NCI-H2081 treated with DMSO at 0.1 percent for 48 hours (cell line): ENCODE measurements at places on chromosomes 16 and 17.
A peak's percentile ranks its signal among the peaks of the same experiment; 100 is the strongest.

DNA sequence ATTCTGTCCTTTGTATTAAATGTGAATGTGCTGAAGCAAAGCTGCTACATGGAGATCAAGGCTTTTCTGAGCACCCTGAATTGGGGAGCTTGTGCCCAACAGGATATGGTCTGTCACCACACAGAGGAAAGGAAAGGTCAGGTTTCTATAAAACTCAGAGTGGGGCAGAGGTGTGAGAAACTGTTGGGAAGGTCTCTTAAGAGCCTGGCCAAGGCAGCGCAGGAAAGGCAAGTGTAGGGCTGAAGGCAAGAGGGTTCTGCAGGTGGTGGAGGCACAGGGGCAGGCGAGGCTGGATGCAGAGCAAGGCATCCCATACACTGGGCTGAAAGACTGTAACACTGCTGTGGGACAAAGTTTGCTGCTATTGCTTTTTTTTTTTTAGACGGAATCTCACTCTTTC, 8.1 kb downstream of the COX6A2 start:
- DNase-seq: no peak

DNA sequence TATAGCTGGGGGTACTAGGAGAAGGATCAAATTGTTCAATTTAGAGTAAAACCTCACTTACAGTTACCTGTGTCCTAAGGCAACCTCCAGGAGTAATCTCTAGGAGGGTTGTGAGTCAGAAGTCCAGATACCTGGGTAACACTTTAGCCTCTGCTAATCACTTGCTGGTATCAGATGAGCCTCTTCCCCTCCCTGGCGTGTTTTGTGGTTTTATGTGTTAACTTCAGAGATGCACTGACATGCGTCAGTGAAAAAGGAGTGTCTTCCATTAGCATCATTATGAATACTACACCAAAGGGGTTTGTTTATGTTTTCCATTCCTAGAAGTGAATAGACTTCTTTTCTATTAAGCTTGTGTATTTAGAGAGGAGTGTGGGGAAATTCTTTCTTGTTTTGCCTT, 208.2 kb downstream of the FTO start:
- no peak for DNase-seq

DNA sequence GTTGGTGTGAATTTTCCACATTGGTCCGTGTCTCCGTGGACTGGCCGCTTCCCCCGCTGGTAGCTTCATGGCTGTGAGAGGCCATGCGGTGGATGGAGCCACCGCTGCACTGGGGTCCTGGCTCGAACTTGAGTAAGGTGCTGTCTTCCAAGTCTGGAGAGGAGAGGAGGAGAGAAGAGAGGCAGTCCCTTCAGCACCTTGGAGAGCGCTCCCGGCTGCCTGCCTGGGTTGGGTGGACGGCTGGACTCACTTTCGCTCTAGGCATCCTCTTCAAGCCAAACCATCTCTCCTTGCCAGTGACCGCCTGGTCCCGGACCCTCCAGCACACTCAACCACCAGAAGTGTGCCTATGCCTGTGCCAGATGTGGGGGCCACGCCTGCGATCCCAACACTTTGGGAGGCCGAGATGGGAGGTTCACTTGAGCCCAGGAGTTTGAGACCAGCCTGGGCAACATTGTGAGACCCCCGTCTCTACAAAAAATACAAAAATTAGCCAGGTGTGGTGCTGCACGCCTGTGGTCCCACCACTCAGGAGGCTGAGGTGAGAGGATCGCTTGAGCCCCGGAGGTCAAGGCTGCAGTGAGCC, 6.2 kb downstream of the JPH3 start:
- DNase-seq: no peak

DNA sequence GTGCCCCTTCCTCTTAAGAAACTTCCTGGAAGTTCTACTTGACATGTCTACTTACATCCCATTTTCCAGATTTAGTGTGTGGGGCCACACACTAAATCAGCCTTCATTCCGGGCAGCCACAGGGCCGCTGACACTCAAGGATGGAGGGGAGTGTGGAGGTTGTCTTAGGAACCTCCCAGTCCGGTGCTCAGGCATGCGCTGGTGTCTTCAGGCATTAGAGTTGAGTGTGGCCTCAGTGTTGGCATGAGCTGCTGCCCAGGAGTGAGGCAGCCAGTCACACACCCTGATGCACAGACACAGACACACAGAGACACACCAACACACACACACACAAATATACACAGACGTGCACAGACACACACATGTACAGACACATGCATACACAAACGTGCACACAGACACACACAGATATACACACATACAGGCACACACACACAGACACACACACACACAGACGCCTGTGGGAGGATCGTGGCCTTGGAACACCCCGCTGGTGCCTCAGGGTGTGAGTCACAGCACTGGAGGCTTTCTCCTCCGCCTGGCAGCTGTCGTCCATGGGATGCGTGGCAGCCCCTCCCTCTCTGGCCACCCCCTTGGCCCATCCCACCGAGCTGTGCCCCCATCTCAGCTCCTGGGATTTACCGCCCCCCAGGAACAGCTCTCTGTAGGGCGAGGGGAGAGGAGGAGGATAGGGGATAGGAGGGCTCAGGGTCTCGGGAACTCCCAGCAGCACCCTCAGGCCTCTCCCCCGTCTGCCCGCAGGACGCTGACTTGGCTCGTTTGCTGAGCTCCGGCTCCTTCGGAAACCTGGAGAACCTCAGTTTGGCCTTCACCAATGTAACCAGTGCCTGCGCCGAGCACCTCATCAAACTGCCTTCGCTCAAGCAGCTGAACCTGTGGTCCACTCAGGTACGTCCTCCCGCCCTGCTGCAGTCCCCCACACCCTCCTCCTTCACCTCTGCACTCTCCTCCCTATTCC, 75.6 kb upstream of the PLCG2 start:
- no peak for DNase-seq

- DNase-seq: no peak
These were observed 20.0 kb downstream of the ATP2A1 start for GRCh38 chr16:28898266-28898665.

GRCh38 chr17:79800325-79801155, 3.7 kb upstream of the CBX8 start:
- DNase-seq: no peak

- DNase-seq: no peak
These were observed 122.2 kb downstream of the IRX5 start for GRCh38 chr16:55052741-55053415.

DNA sequence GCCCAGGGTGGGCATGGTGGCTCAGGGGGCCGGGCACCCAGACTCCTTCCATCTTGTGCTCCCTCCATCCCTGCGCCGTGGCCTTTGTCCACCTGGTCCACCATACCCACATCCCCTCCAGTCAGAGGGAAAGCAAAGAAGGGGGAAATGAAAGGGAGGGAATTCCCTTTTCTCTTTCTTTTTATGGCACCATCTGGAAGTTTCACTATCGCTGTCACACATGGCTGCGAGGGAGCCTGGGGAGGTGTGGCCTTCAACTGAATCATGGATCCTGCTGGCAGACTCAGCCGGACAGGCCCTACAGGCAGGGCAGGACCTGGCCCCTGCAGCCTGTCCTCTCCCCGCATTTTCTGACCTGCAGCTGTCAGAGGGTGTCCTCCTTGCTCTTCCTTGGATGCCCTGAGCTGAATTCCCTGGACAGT, 6.2 kb downstream of the SLC12A3 start:
- DNase-seq: no peak

DNA sequence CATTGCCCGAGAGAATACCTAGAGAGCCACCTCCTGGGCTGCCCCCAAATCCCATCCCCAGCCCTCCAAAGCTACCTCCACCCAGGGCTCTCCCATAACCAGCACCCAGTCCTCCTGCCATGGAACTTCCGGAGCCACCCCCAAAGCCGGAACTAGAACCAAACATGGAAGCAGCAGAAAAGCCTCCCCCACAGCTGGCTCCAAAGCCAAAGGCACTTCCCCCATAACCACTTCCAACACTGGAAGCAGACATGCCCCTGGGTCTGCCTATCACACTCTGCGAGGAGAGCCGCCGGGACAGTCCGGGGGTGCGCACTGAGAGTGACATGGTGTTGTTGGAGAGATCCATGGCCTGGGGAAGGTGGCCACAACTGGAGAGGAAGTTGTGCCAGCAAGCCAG, at the start of gene KRT12:
TSS of gene KRT12 (minus strand) at position 386 of the 400 bp plus-strand sequence. CDS start at position 349, 37 bp downstream.
- no peak for DNase-seq

DNA sequence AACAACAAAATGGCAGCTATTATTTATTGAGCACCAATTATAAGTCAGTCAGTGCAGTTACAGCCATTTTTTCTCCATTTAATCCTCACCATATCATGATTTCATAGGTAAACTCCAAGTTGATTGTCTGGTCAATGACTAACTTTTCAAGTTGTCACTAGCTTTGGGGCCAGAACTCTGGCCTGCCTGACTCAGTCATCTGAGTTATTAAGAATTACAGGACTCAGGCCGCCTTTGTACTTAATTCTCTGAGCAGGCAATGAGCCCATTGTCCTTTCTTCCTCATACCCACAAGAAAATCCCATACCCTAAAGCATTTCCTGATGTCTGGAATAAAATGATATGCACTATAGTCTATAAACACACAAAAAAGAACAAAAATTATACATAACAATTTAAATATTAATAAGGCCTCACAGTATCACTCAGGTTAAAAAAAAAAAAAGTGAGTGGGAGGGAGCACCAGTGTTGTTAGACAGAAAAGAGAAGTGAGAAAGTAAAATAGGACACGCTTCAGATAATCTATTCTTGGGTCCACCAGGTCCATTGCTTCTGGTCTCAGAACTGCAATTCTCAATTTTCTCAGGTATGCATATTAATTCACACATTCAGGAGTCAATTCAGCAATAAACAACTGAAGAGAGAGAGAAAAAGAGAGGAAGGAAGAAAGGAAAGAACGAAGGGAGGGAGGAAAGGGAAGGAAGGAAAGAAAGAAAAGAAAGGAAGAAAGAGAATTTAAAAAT, 70.2 kb downstream of the SPAG9 start:
- DNase-seq: no peak

- no peak for DNase-seq
These were observed 1.8 kb downstream of the CCDC42 start for GRCh38 chr17:8742819-8743218.

GRCh38 chr17:31216031-31216751, 80.8 kb downstream of the OMG start:
- DNase-seq: no peak

- peak; percentile 28 for DNase-seq
These were observed 366.9 kb downstream of the SLC39A11 start for GRCh38 chr17:72725433-72726068.

DNA sequence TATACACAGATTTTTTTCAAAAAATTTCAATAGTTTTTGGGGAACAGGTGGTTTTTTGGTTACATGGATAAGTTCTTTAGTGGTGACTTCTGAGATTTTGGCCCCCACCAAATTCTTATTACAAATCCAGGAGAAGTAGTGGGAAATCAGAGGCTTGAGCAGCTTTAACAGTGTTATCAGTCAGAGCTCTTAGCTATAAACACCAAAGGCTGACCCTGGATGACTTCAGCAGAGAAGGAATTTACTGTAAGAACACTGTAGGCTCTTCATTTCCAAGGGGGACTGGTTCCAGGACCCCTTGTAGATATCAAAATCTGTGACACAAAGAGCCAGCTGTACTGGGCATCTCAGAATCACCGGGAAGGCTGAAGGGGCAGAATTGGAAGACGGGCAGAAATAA, 17.8 kb downstream of the MPHOSPH6 start:
- DNase-seq: no peak

DNA sequence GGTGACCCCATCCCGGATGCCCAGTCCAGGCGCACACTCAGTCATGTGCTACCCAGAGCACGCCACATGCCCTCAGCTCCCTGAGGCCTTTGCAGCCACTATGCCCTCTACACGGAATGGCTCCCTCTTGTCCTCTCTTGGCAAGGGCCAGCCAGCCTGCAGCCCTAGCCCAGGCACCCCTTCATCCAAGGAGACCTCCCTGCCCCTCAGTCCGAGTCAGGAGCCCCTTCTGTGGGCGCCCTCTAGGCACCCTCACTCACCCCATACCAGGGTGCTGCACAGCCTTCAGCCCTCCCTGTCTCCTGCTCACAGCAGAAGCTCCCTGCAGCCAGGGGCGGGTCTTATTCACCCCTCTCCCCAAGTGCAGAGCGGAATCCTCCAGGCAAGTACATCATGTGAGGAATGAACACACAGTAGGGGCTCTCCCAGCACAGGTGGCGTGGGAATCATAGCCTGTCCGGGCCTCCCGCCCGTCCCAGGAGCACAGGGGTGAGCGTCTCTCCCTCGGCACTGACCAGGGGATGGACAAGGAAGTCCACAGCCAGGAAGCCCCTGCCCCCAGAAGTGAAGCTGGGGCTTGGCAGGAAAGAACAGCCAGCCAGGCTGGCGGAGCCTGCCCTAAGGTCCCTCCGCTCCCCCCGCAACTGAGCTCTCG, 186.9 kb downstream of the RBFOX3 start:
- DNase-seq: no peak

DNA sequence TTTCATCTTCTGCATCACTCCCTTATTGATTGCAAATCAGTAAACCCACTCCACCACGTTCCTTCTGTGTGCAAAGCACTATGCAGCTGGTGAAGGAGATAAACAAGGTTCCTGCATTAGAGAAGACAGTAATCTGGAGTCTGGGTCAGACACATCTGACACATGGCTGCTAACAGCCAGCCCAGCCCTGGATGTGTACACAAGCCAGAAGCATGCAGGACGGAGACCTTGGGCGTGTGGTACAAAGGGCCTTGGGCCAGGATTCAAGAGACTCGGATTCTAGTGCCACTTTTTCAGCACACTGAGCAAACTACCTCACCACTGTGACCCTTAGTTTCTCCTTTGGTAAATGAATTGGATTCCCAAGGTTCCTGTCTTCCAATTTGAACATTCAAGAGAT, 86.6 kb upstream of the DNAH9 start:
- no peak for DNase-seq

- no peak for DNase-seq
These were observed 689.2 kb downstream of the WWOX start for GRCh38 chr16:78788696-78789095.

GRCh38 chr16:50694206-50694605, 800 bp downstream of the NOD2 start:
- DNase-seq: no peak

DNA sequence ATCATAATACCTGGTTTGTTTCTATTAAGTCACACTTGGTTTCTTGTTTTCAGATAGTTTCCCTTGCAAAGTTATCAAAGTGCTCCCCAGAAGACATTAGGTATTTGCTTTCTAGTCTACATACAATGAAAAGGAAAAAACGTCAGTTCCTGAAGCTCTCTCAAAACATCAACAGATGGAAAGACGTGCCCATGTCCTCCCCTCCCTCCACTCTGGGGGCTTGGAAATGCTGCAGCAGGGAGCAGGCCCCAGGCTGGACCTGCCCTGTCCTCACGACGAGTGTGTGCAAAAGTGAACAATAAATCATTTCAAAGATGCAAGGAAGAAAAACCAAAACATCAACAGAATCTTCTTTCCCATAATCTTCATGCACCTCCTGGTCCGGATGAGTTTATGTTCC, 118.5 kb downstream of the USP22 start:
- no peak for DNase-seq

GRCh38 chr16:14069818-14070217, 1.3 kb upstream of the MRTFB start:
- no peak for DNase-seq
